ENCODE measurements at places on chromosomes 12 and 14.

- DNase-seq = peak; percentile 30
These were observed 316.7 kb upstream of the KITLG start for GRCh38 chr12:88896958-88897357.

GRCh38 chr12:28563936-28564335, 373.7 kb downstream of the CCDC91 start:
- DNase-seq = peak; percentile 88

DNA sequence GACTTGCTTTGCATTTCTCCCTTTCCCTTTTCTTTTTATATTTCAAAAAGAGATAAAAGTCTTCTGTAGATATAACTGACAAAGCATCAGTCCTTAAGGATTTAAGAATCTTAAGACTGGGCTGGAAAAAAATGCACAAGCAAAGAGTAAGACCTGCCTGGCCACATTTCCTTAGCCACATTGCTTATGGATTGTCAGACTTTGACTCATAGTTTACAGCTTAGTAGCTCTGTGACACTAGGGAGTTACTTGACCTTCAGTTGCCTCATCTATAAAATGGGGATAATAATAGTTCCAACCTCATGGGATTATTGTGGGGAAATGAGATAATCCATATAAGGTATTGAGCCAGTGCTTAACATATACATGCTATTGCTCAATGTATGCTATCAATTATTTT, 66.4 kb upstream of the STK38L start:
- peak; percentile 65 for DNase-seq

- no peak for DNase-seq
These were observed 1.1 kb upstream of the INSM2 start for GRCh38 chr14:35532783-35533356.

DNA sequence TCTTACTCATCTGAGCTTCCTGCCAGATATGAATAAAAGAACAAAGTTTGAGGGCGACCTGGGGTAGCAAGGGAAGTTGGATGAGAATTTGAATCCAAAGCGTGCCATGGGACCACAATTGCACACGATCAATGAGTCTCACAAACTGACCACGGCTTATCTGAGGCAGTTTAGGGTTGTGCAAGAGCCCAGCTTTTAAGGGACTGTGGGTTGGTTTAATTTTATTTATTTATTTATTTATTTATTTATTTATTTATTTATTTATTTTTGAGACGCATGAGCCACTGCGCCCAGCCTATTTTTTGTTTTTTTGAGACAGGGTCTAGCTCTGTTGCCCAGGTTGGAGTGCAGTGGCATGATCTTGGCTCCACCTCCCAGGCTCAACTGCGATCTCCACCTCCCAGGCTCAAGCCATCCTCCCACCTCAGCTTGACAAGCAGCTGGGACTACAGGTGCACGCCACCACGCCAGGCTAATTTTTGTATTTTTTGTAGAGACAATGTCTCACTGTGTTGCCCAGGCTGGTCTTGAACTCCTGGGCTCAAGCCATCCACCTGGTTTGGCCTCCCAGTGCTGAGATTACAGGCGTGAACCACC, 1.1 kb downstream of the AMDHD1 start:
- no peak for DNase-seq

- no peak for DNase-seq
These were observed 39.2 kb downstream of the DAO start for GRCh38 chr12:108918960-108919642.

GRCh38 chr12:68451261-68452077, 119.3 kb upstream of the MDM1 start:
- DNase-seq = peak; percentile 85

GRCh38 chr12:98416845-98417244, 98.5 kb upstream of the TMPO start:
- peak; percentile 51 for DNase-seq

GRCh38 chr14:76089575-76089974, 62.1 kb upstream of the GPATCH2L start:
- no peak for DNase-seq

GRCh38 chr12:71980538-71980937, 41.9 kb downstream of the TPH2 start:
- no peak for DNase-seq

- DNase-seq = no peak
These were observed 21.6 kb downstream of the GPR132 start for GRCh38 chr14:105043641-105044040.

DNA sequence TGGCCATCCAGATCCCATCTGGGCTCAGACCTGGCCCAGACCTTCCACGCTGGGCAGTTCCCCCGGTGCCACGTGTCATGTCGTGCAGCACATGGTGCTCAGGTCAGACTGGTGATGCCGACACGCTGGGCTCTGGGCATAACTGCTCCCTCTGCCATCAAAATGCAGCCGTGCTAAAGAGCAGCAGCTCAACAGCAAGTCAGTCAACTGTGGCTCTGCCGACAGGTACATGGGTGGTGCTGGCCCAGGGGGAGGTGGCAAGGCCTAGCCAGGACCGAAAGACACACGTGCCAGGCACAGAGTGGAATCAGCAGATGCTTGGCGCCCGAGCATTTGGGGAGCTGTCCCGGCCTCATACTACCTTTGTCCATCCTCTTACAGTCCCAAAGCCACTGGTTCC, 1.6 kb downstream of the MCRS1 start:
- no peak for DNase-seq

- DNase-seq = peak; percentile 99
These were observed at the start of the genes KLHL28 and TOGARAM1 for GRCh38 chr14:44961554-44962333. TSS of gene KLHL28 (minus strand) at chr14:44961947. CDS start at chr14:44945928, 16,019 bp downstream. TSS of gene TOGARAM1 (plus strand) at chr14:44962190. CDS start at chr14:44962422, 232 bp downstream.

- peak; percentile 49 for DNase-seq
These were observed 28.0 kb upstream of the LUM start for GRCh38 chr12:91139286-91139685.

DNA sequence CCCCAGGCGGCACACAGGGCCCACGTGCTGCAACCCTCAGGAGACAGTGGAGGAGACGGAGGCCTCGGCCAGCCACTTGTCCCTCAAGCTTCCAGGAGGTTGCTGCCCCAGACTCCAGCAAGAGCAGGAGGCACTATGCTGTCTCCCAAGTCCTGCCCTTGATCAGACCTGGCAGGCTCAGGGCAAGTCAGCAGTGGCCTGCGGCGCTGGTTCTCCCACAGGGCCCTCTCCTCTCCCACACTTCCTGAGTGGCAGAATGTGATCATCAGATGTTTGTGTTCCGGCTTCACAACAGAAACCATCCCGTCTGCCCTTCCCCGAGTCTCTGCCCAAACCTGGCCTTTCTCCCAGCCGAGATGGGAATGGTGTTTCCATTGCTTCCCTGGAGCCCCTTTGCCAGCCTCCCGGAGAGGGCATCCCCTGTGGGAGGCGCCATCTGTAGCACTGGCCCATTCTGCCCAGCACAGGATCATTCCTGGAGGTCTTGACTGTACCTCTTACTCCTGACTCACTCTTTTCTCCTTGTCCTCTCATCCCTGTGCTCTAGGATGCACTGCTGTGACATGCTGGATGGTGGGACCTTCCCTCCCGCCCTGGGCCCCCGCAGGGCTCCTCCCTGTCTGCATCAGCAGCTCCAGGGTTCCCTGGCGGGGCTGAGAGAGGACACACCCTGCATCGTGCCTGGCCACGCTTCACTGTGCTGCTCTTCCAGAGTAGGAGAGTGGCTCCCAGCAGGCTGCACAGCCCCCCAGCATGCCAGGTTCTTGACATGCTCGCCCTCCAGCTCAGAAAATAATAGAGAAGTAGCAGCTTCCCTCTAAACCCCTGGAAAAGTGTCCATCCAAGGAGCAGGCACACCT, 114.7 kb upstream of the FKBP4 start:
- no peak for DNase-seq

DNA sequence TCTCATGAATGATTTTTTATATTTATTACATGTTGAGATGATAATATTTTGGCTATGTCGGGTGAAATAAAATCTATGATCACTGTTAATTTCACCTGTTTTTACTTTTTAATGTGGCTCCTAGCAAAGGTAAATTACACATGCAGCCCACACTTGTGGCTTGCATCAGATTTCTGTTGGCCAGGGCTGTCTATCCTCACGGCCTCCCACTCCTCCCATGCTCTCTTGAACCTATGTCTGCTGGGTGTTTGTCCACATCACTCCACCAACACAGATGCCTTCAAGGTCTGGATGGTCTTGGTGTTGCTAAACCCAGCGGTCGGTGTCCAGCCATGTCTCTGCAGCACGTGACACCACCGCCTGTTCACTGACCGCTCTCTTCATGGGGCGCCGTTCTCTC, 339.4 kb upstream of the FKBP4 start:
- no peak for DNase-seq

DNA sequence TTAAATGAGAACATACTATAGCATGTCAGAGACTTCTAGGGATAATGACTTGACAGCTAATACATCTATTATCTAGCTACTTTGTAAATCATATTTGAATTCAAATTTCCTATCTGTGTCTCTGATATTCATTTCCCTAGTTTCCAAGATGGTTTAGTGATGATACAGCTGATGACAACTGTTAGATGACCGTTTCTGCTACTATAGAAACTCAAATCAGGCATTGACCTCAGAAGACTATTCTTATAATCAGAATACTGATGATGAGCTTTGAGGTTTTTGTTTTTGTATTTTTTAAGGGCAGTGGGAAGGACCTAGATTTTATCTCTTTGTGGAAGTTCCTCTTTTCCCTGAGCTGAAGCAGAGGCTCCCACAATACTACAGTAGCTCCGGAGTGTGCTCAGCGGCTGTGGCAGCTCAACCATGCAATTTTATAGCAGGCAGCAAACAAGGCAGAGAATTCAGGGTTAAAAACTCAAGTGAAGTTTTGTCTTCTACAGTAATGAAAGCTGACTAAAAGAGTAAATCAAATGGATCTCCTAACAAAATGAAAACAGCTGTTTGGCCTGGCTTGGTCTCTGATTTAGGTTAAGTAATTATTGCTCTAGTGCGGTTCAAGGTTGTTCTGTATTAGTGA, 145.1 kb downstream of the SLC25A21 start:
- DNase-seq = peak; percentile 41

DNA sequence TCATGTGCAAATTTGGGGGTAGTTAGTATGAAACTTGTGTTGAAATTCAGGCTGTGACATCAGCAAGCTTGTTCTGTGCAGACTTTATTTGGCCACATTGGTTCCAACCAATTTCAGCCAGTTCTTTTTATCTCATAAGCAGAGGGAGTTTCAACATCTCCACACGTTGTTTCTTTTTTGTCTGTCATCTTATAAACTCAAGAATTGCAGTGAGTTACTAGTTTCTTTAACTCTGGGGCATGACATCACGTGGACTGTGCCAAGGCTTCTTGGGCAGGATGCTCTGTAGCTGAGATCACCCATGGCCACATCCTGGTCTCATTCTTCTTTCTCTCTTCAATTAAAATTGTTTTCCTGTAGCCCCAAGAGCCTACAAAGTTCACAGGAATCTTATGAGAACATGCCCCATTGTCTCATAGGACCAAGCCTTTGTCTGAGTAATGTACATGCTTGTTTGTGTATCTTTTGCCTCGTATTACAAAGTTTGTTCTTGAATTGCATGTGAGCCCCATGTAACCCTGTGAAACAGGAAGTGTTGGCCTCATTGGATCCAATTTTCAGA, 982.0 kb upstream of the TMEM132C start:
- peak; percentile 62 for DNase-seq

DNA sequence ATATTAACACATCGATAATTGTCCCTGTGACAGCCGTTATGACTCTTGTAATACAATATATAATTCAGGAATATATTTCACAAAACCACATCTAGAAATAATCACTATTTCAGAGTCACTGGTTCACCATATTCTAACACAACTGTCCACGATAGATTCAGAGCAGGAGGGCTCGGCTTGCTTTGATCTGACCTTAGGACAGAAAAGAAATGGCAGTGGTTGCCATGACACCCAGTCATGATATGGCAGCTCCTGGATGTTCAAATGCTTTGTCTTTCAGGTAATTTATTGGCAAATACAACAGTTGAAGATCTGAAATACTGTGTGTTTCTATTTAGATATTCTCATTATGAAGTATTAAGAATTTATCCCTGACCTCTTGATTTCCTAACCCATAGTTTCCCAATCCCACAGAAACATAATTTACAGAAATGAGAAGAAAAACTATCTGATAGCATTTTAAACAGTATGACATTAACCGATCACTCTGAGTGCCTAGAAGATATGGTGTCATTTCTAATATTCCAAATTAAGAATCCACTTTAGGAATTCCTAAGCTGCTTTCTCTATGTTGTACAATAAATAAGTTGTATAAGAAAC, 116.4 kb downstream of the EPS8 start:
- no peak for DNase-seq

DNA sequence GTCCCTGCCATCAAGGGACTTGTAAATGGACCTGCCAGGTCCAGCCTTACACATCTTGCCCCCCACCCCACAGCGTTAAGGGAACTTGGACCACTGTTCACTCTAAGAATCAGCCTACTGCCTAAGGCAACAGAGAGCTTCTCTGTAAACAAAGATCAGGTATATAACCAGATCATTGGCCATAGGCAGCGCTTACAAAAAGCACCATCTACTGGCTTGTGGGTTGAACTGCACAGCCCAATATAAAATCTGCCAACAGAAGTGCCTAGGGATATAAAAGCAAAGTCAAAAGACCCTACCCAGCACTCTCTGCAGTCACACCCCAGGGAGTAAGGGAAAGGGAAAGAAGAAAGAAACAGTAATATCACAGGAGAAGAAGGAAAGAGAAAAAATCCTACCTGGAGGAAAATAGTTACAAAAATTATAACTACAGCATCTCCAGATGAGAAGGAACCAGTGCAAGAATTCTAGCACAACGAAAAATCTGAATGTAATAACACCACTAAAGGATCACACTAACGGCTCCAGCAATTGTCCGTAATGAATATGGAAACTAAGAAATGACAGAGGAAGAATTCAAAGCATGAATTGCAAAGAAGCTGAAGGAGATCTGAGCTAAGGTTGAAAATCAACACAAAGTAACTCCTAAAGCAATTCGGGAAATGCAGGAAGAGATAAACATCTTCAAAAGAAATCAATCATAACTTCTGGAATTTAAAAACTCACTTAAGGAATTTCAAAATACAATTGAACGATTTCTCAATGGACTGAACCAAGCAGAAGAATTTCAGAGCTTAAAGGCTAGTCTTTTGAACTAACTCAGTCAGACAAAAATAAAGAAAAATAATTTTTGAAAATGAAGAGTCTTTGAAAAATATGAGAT, 95.2 kb upstream of the PCED1B start:
- DNase-seq = peak; percentile 34

DNA sequence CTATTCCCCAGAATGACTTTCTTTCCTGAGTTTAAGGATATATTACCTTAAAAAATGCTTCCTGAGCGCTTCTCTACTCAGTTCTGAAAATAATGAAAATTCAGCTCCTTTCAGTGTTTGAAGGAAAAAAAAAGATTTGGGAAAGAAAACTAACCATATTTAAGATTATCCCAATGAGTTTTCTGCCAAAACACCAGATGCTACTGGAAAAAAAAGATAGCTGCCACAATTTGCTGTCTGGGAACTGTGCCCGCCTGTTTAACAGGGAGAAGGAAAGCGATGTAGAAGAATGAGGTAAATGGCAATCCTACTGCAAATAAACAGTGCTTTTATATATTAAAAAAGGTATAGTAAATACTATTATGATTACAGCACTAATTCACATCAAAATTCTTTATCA, 367.6 kb upstream of the PRICKLE1 start:
- no peak for DNase-seq

GRCh38 chr12:58174316-58174715, 232.9 kb downstream of the ATP23 start:
- no peak for DNase-seq

Data from fibroblast of skin of left quadriceps (primary cell).